Activated CD8-positive, alpha-beta memory T cell treated with anti-CD3 and anti-CD28 coated beads for 4 hours (primary cell): ENCODE measurements at places on chromosomes 4 and X.

- no peak for DNase-seq
These were observed 161.0 kb upstream of the EOLA2 start for GRCh38 chrX:150099316-150099715.

GRCh38 chr4:94348666-94349065, 6.0 kb upstream of the HPGDS start:
- DNase-seq = no peak

DNA sequence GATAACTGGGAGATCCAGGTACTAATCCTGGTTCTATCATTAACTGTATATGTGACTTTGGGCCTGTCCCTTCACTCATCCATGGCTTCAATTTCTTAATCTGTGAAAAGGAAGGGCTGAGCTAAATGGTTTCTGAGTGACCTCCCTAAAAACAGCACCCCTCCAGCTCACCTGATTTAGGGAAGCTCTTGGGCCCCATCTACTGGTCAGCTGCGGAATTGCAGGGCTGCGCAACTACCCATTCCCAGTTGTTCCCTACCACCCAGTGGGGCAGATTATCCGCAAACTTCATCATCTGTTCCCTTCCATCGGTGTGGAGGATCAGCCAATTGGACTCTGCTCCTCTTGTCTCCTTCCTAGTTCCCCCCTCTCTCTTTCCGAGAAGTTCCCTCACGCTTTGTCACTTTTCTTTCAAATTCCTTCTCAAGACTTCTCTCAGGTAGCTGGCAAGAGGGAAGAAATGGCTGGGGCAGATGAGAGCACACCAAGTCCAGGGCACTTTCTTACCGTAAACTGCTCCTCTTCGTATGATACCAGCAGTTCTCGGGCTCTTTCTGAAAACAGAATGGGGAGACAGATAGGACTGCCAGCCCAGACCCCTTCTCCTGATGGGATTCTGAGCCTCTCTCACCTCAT, 5.8 kb downstream of the LAS1L start:
- DNase-seq = no peak

GRCh38 chr4:128228845-128229795, 58.5 kb downstream of the PGRMC2 start:
- no peak for DNase-seq

GRCh38 chrX:23185951-23186350, 148.7 kb upstream of the PTCHD1 start:
- no peak for DNase-seq

DNA sequence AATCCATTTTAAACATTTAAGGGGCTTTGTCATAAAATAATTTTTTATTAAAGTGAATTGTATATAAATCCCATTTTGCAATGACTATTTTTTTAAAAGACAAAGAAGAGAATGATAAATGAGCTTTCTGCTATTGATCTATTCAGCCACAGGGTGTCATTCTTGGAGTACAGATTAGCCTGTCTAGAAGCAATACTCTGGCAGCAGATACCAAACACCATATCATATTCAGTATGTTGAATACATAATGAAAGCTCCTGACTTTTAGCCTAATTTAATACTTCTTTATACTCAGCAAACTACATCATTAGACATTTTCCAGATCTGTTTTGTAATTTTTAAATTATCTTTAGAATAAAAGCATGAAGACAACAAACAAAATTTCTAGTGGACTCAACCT, 496.3 kb downstream of the PDGFC start:
- DNase-seq = no peak

- DNase-seq = no peak
These were observed 60.5 kb upstream of the IL15 start for GRCh38 chr4:141575884-141576283.

DNA sequence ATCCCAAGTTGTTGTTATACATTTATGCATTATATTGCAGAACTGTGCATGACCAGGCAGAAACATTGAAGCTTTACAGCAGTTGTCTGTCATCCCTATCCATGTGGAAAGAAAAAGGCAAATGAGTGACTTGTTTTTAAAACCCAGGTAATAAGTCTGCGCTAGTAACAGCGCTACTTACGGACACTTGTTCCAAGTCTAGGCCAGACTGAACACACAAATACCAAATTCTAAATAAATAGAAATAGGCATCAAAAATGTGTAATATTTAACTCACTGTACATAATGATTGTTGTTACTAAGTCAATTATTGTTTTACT, 548 bp upstream of the MAML3 start:
- no peak for DNase-seq

DNA sequence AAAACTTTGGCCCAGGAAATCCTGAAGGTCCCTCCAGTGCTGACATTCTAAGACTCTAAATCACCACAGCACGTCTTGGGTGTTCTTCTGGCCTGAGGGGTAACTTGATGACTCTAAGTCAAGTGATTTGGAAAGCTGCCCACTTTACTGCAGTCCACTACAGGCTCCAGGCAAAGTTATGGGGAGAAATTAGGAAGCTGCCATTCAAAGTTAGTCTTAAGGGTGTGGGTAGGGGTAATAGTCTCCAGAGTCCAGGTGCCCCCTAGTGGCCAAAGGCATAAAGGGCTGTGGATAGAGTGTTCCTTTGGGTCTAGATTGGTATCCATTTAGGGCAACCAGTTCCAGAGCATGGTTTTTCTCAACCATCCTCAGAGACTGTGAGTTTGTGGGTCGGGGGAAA, 38.7 kb upstream of the SLC16A2 start:
- DNase-seq = peak; percentile 17

GRCh38 chr4:104969394-104970082, 177.1 kb upstream of the TET2 start:
- DNase-seq = no peak

DNA sequence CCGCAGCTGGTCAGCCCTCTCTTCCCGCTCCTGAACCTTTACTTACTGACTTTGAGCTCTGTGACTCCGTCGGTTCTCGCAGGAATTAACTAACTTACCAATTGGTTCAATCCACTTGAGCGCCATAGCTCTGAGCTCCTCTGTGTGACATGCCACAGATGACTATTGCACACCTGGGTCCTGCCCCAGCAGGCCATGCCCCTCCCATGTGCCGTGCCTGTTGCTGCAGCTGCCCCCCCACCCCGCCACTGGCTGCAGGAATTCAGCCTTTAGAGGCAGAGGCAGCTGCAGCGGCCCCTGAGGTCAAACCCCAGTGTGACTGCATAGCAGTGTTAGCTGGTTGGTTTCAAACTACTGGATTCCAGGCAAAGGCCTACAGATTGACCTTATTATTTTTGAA, 70.6 kb downstream of the MTMR1 start:
- no peak for DNase-seq

GRCh38 chr4:169033660-169034059, 23.6 kb upstream of the CBR4 start:
- no peak for DNase-seq

DNA sequence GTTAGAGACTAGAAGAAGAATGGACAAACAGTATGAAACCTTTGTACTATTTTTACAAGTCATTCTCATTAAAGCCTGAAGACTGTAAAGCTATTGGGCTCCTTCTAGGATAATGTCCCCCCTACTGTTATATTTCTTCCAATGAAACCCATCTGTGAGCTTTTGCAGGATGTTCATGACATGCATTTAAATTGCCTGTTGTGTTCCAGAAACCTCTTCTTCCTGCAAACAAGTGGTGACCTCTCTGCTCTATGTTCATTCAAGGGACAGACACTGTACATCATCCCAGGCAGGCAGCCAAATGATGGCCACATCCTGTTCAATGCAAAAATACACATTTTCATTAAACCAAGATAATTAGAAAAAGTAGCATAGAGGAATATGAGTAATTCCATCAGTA, 128.0 kb downstream of the C4orf33 start:
- DNase-seq = no peak

GRCh38 chr4:5203993-5204310, 152.7 kb downstream of the STK32B start:
- DNase-seq = no peak

- DNase-seq = no peak
These were observed 45.5 kb downstream of the PSAPL1 start for GRCh38 chr4:7389101-7389701.

DNA sequence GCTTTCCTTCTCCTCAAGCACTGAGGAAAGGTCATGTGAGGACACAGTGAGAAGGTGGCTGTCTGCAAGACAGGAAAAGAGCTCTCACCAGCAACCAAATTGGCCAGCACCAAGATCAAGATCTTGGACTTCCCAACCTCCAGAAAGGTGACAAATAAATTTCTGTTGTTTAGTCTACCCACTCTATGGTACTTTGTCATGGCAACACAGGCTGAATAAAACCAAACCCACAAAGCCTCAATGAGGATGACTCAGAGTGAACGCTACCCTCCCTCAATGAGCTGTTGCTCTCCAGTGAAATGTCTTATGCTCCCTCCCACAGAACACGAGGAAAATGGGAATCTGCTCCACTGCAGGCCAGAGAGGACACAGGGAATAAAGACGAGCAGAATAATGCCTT, 244.1 kb downstream of the RAB28 start:
- DNase-seq = no peak

GRCh38 chr4:168880072-168880675, 129.9 kb downstream of the CBR4 start:
- no peak for DNase-seq

- DNase-seq = no peak
These were observed 9.5 kb downstream of the UBQLN2 start for GRCh38 chrX:56572975-56573374.

DNA sequence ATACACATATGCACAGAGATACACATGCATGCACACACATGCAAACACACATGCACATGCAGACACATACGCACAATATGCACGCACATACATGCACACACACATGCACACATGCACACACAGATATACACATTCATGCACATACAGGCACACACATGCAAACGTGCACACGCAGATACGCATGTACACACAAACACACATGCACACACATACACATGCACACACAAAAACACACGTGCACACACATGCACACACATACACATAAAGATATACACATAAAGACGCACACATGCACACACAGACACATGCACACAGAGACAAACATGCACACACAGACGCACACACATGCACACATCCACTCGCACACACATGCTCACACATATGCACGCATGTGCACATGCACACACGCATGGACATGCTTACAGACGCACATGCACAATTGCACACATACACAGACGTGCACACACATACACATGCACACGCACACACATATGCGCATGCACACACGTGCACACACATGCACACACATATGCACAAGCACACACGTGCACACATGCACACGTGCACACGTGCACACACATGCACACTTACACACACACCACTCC, 145.2 kb downstream of the ADRA2C start:
- DNase-seq = no peak

DNA sequence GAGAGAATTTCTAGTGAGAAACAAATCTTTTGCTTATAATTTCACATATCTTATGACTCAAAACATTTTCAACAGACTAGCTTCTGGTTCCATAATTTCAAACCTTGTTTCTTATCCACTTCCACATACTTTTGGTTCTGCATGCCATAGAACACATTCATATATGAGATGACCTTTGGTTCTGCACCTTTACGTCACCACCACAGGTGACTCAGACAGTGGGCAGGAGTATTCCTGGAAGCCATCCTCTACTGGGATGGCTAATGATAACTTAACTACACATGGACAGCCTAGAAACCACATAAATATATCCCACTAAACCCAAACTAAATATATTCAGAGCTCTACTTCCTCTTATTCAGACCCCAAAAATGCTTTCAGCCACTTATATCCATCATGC, 133.3 kb downstream of the DCK start:
- DNase-seq = no peak

DNA sequence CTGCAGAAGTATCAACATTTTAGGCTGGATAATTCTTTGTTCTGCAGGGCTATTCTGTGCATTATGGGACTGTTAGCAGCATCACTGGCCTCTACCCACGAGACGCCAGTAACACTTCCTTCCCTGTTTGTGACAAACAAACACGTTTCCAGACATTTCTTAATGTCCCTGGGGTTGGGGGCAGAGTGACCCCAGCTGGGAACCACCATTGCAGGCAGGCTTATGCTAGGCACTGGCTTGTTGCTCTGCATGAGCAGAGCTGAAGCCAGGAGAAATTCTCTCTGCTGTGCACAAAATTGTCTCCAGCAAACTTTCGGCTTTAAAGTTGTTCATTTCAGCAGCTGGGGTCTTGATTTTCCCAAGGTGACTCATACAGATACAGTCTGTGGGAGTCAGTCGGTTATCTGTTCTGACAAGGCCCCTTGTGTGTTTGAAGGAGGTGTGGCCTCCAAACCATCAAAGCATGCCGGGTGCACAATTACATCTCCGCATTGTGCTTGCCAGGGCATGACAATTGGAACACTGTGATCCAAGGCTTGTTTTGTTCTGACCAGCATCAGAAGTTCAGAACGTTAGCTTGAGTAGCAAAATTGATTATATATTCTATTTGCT, 156.4 kb upstream of the BOD1L1 start:
- no peak for DNase-seq

GRCh38 chr4:114384629-114385028, 214.0 kb upstream of the UGT8 start:
- DNase-seq = no peak

DNA sequence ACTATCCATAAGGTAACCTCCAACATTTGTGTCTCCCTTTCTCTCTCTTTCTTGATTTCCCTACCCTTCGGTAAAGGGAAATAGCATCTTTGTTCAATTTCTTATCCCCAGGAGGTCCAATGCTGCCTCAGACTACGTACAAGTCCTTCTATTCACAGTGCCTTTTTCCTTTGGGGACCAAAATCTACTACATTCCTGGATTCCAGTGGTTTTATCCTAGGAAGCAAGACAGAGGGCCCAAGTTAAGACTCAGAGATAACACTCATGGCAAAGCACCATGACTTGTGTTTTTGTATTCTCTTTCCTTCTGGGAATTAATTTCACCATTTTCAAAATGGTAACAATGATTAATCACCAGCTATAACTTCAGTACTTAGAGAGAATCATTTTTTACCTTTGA, 10.6 kb downstream of the G3BP2 start:
- no peak for DNase-seq

DNA sequence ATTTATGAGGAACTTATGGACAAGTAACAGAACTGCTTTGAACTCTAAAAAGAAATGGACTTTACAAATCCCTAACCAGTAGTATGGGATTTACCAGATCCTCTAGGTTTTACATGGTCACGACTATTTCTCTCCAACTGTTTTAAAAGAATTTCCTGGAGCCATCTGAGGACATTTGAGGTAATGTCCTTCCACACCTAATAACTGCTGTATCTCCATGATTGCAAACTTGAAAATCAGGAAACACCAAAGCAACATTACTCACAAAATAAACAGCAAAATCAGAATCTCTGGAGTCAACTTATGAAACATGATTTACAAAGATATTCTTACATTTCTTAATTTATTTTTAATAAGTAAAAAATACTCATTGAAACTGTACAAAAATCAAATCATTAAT, 58.0 kb downstream of the STAP1 start:
- no peak for DNase-seq

- DNase-seq = no peak
These were observed 401.0 kb downstream of the FSTL5 start for GRCh38 chr4:161762796-161763195.

- DNase-seq = no peak
These were observed 107.4 kb upstream of the FTHL17 start for GRCh38 chrX:31179203-31179602.

DNA sequence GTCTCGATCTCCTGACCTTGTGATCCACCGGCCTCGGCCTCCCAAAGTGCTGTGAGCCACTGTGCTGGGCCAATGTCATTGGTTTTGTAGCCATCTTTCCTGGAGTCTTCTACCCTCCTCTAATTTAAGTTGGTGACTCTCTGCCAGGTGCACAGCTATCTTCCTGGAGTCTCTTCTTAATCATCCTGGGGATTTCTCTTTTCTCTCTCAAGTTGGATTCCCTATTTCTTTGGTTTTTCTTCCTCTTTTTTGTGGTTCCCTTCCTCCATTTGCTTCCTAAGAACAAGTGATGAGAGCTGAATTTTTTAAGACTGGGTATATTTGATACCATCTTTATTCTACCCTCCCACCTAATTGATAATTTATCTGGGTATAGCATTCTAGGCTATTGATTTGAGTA, 113.8 kb downstream of the SYNPO2 start:
- no peak for DNase-seq
